Inflammatory macrophage treated with lipopolysaccharide for 1 hour (primary cell): ENCODE measurements at places on chromosomes 5 and 9.

DNA sequence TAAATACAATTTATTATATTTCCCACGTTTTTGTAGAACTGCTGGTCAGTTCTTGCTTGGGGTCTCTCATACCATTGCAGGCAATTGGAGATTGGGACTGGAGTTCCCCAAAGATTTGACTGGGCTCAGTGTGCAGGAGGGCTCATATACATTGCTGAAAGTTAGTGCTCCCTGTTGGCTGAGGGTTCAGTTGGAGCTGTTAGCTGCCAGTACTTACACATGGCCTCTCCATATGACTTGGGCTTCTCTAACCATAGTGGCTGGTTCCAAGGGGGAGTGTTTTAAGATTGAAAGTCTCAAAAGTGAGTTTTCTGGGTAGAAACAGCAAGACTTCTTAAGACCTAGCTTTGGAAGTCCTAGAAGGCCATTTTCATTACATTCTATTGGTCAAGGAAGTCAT is 102.9 kb downstream of the MAN2A1 start:
- no peak for DNase-seq

- DNase-seq: no peak
These were observed 245.9 kb downstream of the SH3GL2 start for GRCh38 chr9:17824616-17825264.

GRCh38 chr9:77731008-77731698 is 83.0 kb upstream of the GNA14 start:
- no peak for DNase-seq

GRCh38 chr9:119789987-119790386 is 420.8 kb upstream of the BRINP1 start:
- no peak for DNase-seq

GRCh38 chr5:110478895-110479294 is 247.6 kb downstream of the TMEM232 start:
- no peak for DNase-seq

DNA sequence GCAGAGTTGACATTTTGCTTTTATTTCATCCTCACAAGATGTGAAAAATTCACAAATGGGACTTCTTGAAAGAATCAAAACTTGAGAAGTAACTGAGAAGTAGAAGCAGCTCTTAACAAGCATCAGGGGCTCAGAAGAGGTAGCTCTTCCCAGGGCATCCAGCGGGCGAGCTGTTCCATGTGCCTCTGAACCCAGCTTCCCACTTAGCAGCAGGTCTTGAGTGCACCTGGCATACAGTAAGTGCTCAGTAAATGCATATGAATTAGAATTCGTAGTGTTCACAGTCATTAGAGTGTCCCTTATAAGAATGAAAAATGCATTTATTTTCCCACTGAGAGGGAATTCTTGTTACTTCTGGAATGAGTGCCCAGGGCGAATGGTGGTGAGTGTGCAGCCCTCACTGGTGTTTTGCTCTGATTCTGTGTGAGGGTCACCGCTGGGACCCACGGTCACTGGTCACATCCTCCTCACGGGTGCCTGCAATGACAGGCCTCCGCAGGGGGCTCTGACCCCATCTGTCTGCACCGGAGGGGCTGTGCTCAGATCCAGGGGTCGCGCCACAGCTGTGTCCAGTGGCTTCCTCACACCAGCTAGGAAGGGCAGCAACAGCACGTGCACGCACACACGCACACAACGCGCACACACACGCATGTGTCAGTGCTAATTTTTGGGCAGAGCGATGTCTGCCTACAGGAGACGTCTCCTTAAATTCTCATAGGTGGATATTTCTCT is 26.9 kb downstream of the EXOC3 start:
- DNase-seq: no peak

- no peak for DNase-seq
These were observed 133.6 kb upstream of the NR3C1 start for GRCh38 chr5:143537056-143537455.

DNA sequence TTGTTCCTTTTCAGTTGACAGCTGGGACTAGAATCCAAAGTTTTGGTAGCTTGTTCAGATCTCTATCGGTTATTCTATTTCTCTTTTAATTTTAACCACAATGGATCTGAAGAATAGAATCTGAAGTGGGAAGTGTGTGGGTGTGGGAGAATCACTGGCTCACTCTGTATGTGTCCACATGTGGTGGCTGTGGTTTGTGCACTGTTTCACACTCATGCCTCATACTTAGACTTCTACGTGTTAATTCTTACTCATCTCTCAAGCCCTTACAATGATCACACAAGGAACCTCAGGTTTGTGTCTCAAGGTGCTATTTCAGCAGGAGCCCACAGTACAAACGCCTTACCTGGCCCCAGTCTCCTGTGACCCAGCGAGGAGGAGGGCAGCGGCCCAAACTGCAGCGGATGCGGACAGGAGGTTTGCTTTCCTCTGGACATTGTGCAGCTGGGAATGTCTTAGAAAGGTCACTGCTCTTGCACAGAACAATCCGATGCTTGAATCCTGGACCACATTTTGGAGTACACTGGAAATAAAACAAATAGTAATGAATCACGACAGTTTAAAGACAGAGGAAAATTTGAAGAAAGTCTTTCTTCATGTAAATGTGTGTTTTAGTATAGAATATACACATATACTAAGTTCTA is 309.1 kb downstream of the ADAMTS6 start:
- DNase-seq: peak; percentile 7
